Endothelial cell (in vitro differentiated cells): ENCODE measurements at places on chromosomes 13 and 19. TPM values are rescaled to one million over a fixed set of nuclear protein-coding genes. Genes with fewer than 3 reads are reported as not detected.

- H3K36me3 ChIP-seq, result peaks cover 66% of the 10 kb centered on the region
- no peak overlapping the region for H3K27ac ChIP-seq
- DNase-seq, result no peak
These were observed 84.8 kb downstream of the SLC25A15 start for GRCh38 chr13:40874138-40874779.

DNA sequence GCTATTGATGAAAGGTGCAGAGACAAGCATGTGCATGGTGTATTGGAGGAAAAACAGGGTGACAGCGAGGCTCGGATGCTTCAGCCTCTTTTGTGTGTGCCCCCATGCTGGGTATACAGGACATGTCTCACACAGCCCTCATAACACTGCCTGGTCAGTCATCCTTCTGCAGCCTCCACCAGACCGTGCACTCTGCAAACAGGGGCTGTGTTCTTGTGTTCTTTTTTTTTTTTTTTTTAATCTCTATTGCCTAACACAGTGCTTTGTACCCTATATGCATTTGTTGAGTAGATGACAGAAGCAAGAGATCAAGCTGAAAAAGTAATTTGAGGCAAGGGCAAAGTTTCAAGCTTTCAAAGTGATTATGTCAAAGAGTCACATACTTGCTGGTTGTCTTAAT lies 367.2 kb upstream of the SLITRK1 start:
- no peaks in the 10 kb centered on the region for H3K27me3 ChIP-seq
- no peak overlapping the region for H3K27ac ChIP-seq
- H3K36me3 ChIP-seq, result peaks cover 3% of the 10 kb centered on the region

GRCh38 chr19:47660435-47660832 lies 51.5 kb downstream of the BICRA start:
- H3K27ac ChIP-seq, result no peak overlapping the region
- H3K4me1 ChIP-seq, result no peaks in the 10 kb centered on the region
- H3K36me3 ChIP-seq, result peaks cover 4% of the 10 kb centered on the region
- no peak overlapping the region for H3K4me3 ChIP-seq

DNA sequence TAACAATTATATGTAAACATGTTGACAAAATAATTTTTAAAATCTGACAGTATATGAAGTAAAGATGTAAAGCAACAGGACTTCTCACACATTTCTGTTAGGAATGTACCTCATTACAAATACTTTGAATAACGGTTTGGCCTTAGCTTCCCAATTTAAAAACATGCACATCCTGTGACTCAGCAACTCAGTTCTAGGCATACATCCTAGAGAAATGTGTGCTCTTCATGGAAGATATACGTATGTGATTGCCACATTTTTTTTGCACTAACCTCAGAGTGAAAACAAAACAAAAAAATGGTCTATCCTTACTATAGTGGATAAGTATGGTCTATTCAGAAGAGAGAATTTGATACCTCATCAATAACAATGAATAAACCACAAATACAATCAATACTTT lies 314.6 kb downstream of the LIG4 start:
- H3K4me3 ChIP-seq, result no peak overlapping the region
- H3K4me1 ChIP-seq, result no peaks in the 10 kb centered on the region
- no peaks in the 10 kb centered on the region for H3K36me3 ChIP-seq
- H3K27me3 ChIP-seq, result no peaks in the 10 kb centered on the region

- no peak overlapping the region for H3K27ac ChIP-seq
- no peak overlapping the region for H3K4me3 ChIP-seq
- no peaks in the 10 kb centered on the region for H3K36me3 ChIP-seq
These were observed 6.6 kb upstream of the GADD45B start for GRCh38 chr19:2469102-2469914.

GRCh38 chr19:6362027-6362350 lies 658 bp downstream of the CLPP start:
- peaks cover 9% of the 10 kb centered on the region for H3K4me1 ChIP-seq
- DNase-seq, result no peak
- peak overlapping the region; percentile 93 for H3K4me3 ChIP-seq
- H3K36me3 ChIP-seq, result peaks cover 9% of the 10 kb centered on the region
- H3K27ac ChIP-seq, result peak overlapping the region; percentile 57

- H3K27ac ChIP-seq, result no peak overlapping the region
- H3K4me3 ChIP-seq, result no peak overlapping the region
- no peak for DNase-seq
- H3K27me3 ChIP-seq, result peaks cover 9% of the 10 kb centered on the region
- peaks cover 4% of the 10 kb centered on the region for H3K36me3 ChIP-seq
These were observed 13.7 kb upstream of the TLE2 start for GRCh38 chr19:3042621-3043267.

The PGLYRP2 gene
- total RNA-seq, result not detected

The MIER2 gene
- 44.1 TPM for total RNA-seq

The SCGB2B2 gene
- total RNA-seq, result 0.74 TPM

The SNAPC2 gene
- 13.5 TPM for total RNA-seq
